ENCODE measurements at places on chromosomes 6 and 20. TPM values are rescaled to one million over a fixed set of nuclear protein-coding genes. Genes with fewer than 3 reads are reported as not detected.

SIRPA gene
- 11.2 TPM for total RNA-seq

TCF15 gene
- total RNA-seq = 0.42 TPM

CLDN20 gene
- not detected for total RNA-seq

KIF6 gene
- 1.1 TPM for total RNA-seq

C6orf141 gene
- 3.1 TPM for total RNA-seq

FAM83B gene
- total RNA-seq = 15.7 TPM

EPB41L1 gene
- 37.0 TPM for total RNA-seq

ZKSCAN8 gene
- 33.0 TPM for total RNA-seq

ADTRP gene
- total RNA-seq = 7.4 TPM

IYD gene
- 0.69 TPM for total RNA-seq

IRF4 gene
- total RNA-seq = 2.0 TPM

TUBB2A gene
- 52.8 TPM for total RNA-seq

LPA gene
- total RNA-seq = 4.0 TPM

PXDC1 gene
- 26.6 TPM for total RNA-seq

DUSP15 gene
- 1.4 TPM for total RNA-seq

CGA gene
- total RNA-seq = not detected

SIGLEC1 gene
- total RNA-seq = 3.2 TPM

SKIC2 gene
- total RNA-seq = 28.9 TPM

MLIP gene
- 4.4 TPM for total RNA-seq

SLC26A8 gene
- total RNA-seq = 0.11 TPM

CCN5 gene
- total RNA-seq = not detected

CYP24A1 gene
- total RNA-seq = 2.6 TPM

PTCRA gene
- total RNA-seq = not detected

DEFB124 gene
- not detected for total RNA-seq

TRIM31 gene
- total RNA-seq = 1.3 TPM

TSBP1 gene
- total RNA-seq = not detected

KPNA5 gene
- 38.8 TPM for total RNA-seq

MYCT1 gene
- total RNA-seq = 25.1 TPM

RNF217 gene
- 51.7 TPM for total RNA-seq

HCRTR2 gene
- 0.16 TPM for total RNA-seq

SLC32A1 gene
- not detected for total RNA-seq

BCAS1 gene
- total RNA-seq = 28.1 TPM

LY6G6D gene
- total RNA-seq = 3.1 TPM

GABRR1 gene
- total RNA-seq = not detected

SLC2A10 gene
- 36.6 TPM for total RNA-seq

SSTR4 gene
- total RNA-seq = not detected

ASIP gene
- total RNA-seq = not detected

CTAGE9 gene
- total RNA-seq = not detected

KIAA0408 gene
- total RNA-seq = 40.8 TPM

TASP1 gene
- total RNA-seq = 22.4 TPM
